ENCODE measurements at places on chromosomes 7 and 10. TPM values are rescaled to one million over a fixed set of nuclear protein-coding genes. Genes with fewer than 3 reads are reported as not detected.
A peak's percentile ranks its signal among the peaks of the same experiment; 100 is the strongest.

DNA sequence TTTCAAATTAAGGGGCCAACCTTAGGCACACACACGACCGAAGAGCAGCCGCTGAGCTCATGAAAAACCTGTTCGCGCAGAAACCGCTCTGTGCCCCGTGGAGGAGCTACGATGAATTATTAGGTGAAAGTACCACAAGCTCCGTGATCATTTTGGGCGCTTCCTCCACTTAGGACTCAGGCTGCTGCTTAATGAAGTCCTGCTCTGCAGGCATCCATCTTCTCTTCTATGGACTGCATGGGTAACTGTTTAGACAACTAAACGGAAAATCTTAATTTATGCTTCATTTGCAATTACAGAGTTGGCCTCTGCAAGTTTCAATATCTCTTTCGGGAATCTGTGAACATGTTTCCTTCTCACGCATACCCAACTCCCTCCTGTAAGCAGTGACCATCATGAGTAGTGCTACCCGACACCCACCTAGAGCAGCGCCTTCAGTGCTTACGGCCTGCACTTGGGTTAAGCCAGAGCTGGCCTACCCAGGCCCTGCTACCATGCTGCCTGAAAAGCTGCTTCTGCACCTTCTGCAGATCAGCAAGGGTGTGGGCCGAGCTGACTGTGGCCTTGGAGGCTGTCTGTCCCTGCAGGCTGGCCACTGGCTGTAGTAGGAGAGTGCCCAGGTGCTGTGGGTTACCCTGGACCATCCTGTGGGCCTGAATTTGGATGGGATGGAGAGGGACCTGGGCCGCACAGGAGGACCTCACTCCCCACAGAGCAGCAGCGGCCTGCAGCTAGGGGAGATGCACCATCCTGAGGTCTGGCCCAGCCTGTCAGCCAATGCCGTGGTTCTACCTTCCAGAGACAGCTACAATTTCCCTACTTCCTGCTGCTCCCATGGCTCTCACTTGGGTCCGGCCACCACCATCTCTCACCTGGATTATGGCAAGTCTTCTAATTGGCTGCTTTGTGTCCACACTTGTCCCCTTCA lies 36.0 kb downstream of the GNA12 start:
- no peak for DNase-seq

DNA sequence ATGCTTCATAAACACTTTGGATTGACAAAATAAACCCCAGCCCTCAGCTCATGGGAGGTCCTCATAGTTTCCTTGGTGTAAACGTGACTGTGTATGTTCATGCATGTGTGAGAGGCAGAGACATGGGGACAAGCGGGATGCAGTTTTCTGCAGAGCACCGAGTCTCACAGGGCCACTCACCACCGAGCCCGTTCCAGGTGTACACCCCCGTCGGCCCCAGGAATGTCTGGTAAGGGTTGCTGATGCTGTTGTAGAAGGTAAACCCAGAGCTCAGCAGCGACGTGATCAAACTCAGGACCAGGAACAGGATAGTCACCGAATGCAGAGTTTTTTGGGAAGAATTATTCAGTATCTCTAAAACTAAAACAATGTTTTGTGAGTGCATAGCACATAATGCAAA lies 9.2 kb downstream of the CLRN3 start:
- DNase-seq = no peak

DNA sequence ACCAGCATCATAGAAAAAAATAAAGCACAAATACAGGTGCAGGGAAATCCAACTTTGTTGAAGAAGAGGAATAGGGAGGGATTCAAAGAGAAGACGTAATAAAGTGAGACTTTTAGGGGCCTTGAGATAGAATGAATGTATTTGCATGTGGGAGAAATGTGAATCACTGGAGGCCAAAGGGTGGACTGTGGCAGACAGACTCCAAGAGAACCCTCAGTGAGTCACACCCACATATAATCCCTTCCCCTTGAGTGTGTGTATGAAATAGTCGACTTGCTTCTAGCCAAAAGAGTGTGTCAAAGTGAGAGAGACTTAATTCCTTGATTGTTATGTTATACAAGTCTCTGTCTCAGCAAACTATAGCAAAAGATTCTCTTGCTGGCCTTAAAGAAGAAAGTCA lies 101.3 kb upstream of the GHITM start:
- no peak for DNase-seq

DNA sequence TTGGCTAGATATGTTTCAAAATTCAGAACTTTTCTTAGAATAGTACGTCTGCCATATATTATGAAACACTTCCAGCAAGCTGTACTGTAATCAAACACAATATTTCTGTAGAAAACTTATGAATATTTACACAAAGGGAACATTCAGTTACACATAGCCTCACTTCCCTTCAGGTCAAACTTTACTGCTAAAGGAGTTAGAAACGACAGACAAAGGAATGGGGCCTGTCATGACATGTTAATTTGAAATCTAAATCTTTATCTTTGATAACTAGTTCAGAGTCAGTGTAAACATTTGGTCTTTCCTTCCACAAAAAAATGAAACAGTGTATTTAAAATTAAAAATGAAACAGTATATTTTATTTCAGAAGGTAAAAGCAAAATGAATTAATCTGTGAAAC lies 1.0 kb upstream of the CROT start:
- peak; percentile 3 for DNase-seq

Gene KIF11
- 25.6 TPM for polyA plus RNA-seq

DNA sequence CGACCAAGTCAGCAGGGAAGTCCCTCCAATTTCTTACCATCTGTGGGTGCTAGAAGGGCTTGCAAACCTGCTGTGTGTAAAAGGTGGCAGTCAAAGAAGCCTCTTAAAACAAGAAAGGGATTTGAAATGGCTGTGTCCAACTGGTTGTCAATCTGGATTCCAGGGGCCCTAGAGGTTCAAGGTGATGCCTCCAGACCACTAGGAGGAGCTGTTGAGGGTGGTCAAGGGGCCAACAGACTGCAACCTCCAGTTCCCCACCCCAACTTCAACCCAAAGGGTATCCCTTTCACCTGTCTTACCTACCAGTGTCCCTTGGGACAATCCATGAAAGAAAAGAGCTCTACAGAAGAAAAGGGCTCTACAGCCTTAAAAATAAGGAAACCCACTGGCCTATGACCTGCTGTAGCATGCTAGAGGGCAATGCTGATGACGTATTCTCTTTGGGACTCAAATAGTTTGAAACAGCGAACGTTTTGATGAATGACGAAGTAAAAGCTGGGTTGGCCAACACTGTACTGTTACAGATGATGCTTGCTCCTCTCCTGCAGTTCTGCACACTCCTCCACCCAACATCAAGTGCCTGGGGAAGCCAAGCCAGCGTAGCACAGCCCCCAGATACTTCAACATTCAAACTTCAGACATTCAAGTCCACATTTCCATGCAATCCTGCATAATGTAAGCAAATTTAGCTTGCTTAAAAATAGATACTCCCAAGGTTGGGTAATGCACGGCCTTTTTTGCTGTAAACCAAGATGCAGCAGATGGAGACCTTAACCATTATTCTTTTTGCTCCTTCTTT lies 45.9 kb upstream of the WDR11 start:
- no peak for DNase-seq

DNA sequence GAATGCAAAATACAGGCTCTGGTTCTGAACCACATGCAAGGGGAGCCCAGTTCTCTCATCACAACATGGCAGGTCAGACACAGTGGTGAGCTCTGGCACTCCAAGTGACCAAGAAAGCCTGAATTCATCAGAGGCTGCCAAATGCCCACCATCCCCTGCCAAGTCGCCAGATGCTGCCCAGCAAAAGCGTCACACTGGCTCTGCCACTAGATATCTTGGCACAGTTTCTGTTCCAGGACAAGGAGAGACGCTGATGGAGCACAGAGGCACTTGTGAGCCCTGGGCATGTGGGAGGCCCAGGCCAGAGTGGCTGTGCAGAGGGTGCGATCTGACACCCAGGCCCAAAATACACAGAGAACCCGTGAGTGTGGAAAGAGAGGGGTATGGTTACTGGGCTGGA lies 57.8 kb downstream of the GAD2 start:
- DNase-seq = no peak

Gene FBXL15
- 3.2 TPM for polyA plus RNA-seq

DNA sequence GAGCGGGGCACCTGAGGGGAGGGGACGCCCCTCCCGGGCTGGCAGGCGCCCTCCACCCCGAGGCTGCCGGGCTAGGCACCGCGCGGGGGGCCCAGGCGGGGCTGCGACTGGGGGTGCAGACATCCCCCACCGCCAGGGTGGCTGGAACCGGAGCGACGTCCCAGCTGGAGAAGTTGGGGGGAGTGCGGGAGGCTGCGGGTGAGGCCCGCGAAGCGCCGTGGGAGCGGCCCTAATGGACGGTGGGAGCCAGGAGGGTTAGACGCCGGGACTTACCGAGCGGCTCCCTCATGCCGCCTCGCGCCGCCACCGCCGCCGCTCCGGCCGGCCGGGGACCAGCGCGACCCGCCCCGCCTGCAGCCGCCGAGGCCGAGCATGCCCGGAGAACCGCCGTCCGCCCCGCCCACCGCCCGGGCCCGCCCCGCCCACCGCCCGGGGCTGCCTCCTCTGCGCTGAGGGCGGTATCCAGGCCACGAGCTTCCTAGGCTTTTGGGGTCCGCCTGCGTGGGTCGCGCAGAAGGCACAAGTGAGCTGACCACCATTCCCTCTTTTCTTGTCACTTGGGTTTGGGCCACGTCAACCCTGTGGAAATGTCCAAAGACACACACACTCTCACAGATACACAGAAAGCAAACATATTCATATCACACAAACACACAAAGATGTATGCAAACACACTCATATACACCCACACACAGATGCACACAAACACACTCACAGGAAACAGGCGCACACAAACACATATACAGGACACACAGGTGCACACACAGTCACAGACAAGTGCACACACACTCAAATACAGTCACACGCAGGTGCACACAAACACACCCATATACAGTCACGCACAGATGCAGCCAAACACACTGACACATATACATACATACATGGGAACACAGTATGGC lies at the start of gene JCAD:
JCAD (minus strand) TSS at position 378 of the 899 bp plus-strand sequence. CDS start 11,774 bp downstream, outside the sequence.
- DNase-seq = no peak

Gene AHR
- 58.1 TPM for polyA plus RNA-seq

DNA sequence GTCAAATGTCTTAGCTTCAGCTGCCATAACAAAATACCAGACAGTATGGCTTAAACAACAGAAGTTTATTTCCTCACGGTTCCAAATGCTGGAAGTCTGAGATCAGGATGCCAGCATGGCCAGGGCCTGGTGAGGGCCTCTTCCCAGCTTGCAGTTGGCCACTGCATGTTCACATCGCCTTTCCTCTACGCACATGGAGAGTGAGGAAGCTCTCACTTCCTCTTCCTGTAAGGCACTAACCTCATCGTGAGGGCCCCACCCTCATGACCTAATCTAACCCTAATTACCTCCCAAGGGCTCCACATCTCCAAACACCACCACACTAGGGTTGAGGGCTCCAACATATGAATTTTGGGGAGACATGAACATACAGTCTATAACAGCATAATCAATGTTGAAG lies 14.4 kb downstream of the ZNF33B start:
- DNase-seq = no peak

GRCh38 chr7:43522406-43523156 lies 60.3 kb upstream of the STK17A start:
- no peak for DNase-seq

Gene GDF2
- polyA plus RNA-seq = not detected

- DNase-seq = no peak
Observed at GRCh38 chr7:26334166-26334859, 42.7 kb downstream of the SNX10 start.

DNA sequence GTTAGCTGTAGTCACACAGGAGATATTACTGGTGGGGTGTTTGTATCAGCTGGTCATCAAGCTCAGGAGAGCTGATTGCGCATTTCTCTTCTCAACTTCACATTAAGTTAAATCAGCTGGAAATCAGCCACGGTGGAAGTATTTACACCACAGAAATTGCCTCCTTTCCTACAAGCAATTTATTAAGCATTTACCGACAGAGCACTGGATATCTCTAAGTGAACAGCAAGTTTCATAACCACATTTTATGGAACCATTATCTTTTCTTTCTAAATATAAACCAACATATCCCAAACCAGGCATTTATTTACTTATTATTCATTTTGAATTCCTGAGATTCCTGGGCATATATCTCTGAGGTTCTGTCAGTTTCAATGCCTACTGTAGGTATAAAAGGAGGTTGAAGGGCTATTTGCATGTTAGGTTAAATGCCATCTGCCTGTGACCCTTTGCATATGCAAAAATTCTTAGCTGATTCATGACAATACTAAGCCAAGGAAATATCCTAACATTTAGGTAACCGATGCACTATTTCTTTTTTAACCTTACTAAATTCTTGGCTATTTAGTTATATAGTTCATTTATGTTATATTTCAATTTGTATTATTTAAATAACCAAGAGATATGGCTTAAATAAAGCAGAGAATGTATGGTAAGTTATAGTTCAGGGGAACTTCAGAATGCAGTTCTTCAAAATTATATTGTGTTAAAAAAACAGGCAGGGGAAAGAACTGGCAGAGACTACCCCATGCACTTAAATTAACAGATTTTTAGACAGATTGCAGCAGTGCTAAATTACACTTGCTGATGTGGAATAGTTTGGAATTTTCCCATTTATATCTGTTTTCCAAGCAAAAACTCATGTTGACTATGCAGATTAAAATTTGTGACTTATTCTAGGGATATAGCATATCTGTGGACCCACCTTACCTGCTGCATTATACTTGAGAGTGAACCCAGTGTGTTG lies 56.8 kb downstream of the DYNC1I1 start:
- no peak for DNase-seq

DNA sequence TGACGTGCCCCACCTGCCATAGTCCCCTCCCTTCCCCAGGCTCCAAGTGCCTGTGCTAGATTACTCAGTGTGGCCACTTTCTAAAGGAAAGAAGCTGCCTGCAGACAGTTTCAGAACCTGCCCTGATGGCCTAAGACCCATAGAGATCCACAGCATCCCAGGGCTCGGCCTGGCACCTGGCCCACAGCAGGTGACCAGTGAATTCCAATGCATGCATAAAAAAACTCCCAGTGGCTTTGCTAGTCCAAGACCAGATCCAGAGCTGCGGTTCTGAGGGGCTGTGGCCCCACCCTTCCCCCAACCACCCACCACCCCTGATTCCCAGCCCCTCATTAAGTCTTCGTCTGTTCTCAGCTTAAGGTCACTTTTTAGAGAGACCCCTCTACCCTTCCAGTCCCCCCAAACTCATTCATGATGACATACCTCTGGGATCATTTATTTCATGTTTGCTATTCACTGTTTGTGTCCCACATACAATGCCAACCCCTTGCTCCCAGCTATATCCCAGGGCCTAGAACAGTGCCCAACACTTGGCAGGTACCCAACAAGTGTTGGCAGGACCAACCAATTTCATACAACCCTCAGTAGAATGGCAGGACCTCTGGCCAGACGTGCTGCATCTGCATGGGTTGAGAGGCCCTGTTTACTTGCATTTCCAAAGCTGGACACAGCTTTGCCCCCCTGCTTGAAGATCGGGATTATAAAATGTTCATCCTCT lies 118.1 kb downstream of the RGS10 start:
- no peak for DNase-seq
